ENCODE measurements at places on chromosomes 12 and 14.

DNA sequence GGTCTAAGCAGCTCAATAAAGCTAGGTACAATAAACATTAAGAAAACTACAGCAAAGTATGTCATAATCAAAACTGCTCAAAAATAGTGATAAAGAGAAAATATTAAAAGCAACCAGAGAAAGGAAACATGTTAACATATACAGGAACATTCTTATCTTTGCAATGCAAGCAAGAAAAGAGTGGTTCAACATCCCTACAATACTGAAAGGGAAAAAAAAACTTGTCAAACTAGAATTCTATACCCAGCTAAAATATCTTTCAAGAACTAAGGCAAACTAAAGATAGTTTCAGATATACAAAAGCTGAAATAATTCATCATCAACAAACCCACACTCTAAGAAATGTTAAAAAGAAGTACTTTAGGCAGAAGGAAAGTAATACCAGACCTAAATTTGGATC, 134.2 kb downstream of the DPF3 start:
- DNase-seq = no peak

DNA sequence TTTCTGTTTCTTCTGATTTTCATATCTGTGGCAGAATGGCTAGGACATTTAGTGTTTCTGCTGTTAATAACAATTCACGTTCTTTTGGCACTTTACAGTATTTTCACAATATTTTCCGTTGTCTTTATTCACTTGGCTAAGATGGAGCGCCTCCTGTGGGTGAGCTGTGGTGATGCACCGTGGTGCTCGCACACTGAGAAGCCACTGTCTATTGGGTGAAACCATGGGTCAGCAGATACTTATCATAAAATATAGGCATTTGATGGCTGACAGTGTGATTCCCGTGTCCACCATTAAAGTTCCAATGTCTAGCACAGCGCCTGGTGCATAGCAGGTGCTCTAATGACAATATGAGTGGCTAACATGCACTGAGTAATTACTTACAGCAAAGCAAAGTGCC, 141.8 kb downstream of the VRK1 start:
- no peak for DNase-seq

DNA sequence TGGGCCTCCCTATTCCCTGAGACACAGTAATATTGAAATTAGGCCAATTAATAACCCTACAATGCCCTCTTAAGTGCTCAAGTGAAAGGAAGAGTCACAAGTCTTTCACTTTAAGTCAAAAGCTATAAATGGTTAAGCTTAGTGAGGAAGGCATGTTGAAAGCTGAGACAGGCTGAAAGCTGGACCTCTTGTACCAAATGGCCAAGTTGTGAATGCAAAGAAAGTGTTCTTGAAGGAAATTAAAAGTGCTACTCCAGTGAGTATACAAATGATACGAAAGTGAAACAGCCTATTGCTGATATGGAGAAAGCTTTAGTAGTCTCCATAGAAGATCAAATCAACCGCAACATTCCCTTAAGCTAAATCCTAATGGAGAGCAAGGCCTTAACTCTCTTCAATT, 140.8 kb downstream of the PTCSC3 start:
- no peak for DNase-seq

- DNase-seq = no peak
These were observed 493.2 kb upstream of the GARIN6 start for GRCh38 chr12:99154216-99154982.

- no peak for DNase-seq
These were observed 16.2 kb downstream of the GPRC5A start for GRCh38 chr12:12907552-12907951.

DNA sequence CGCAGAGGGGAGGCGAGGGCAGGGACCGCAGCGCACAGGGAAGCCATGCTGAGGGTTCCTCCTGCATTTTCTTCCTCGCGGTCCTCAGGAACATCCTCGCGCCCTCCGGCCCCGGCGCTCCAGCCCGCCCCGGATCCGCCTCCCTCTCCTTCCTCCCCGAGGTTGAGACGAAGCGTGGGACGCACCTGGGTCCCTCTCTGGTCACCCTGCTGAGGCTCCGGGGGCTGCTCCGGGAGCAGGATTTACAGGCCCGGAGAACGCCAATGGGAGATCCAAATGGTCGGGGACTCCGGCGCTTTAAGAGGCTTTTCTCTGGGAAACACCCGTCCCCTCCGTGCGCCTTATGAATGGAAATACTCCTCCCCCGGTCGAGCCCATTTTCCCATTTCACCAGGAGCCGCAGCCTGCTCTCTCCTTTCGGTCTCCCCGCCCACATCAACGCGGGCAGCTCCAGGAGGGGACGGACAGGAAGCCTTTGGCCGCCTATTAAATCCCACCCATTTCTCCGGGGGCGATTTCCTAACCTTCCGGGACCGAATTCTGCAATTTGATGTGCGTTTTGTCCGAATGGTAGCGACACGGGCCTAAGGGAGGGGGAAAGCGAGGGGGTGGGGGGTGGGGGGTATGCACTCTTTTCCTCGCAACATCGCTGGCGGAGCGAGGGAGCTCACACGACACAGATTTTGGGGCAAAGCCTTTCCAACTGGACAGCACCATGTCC, at the start of gene UNC79:
UNC79 (plus strand) TSS at position 625 of the 721 bp plus-strand sequence; CDS start at position 716, 91 bp downstream.
- no peak for DNase-seq

DNA sequence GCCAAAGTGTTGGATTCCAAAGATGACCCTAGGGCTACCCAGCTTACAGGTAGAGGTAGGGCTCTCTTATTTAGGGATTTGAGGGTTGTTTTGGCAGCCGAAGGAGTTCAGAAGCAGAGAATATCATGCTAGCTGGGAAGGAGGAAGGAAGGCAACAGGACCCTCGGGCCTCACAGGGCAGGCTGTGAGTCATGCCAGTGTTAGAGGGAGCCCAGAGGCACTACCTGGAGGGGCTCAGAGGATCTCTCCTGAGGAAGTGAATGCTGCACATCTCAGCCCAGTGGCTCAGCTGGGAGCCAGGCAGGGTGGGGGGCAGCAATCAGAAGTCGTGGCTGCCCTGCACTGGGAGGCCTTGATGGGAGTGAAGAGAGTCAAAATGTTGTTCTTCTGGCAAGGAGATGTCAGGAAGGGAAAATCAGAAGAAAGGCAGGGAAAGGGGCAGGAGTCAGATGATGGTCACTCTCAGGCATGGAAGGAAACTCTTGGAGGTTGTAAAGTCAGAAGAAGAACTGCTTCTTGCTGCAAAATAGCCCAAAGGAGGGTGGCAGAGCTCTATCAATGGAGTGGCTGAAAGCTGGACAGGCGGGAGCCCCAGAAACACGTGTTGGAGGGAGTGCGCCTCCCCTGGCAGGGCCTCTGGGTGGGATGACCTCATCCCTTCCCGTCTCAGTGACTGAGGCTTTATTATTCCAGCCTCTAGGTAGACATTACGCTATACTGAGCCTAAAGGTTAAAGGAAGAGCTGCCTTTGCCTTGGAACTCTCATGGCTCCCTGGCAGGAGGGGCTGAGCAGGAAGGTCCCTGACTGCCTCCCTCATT, 141.3 kb downstream of the SMOC1 start:
- no peak for DNase-seq

DNA sequence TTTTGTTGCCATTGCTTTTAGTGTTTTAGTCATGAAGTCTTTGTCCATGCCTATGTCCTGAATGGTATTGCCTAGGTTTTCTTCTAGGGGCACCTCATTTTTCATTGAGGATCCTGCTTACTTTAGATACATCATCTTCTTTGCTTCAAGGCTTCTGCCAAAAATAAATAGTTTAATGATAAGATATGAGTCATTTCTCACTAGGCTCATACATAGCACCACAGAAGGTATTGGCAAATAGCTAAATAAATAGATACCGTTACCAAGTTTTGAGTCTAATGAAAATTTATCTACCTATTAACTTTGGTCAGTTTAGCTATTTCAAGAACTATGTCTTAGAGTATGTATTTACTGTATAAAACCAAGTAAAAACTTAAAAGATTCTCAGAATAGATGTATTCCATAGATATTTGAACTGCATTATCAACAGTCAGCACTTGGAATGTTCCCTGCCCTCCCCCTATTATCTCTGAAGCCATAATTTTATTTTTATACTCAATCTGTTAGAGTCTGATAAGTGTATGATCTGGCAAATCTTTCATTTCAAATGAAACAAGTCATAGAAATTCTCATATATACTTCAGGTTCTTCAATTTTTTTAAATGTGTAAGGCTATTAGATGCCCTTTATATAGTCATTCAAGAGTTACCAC, 310.2 kb downstream of the CCDC91 start:
- DNase-seq = no peak

GRCh38 chr14:91249841-91250616, 5.5 kb upstream of the GPR68 start:
- DNase-seq = peak; percentile 78

- DNase-seq = no peak
These were observed 143.6 kb downstream of the PAWR start for GRCh38 chr12:79547044-79547734.

DNA sequence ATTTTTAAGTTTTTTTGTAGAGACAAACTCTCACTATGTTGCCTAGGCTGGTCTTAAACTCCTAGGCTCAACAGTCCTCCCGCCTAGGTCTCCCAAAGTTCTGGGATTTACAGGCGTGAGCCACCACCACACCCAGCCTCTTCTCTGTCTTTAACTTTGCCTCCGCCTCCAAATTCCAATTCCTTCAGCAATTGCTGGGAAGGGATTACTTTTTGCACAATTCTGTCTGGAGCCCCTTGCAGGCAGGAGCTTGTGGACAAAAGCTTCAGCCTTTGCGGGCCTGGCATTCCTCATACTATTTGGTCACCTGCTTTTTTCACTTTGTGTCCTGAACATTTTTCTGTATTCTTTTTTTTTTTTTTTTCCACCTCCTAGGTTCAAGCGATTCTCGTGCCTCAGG, 26.0 kb downstream of the SH2B3 start:
- DNase-seq = no peak

GRCh38 chr12:120855823-120856588, 48.2 kb downstream of the SPPL3 start:
- DNase-seq = no peak

GRCh38 chr14:49966304-49966809, 73.5 kb downstream of the ARF6 start:
- DNase-seq = no peak

- DNase-seq = no peak
These were observed 7.1 kb upstream of the KRT84 start for GRCh38 chr12:52392465-52393007.

DNA sequence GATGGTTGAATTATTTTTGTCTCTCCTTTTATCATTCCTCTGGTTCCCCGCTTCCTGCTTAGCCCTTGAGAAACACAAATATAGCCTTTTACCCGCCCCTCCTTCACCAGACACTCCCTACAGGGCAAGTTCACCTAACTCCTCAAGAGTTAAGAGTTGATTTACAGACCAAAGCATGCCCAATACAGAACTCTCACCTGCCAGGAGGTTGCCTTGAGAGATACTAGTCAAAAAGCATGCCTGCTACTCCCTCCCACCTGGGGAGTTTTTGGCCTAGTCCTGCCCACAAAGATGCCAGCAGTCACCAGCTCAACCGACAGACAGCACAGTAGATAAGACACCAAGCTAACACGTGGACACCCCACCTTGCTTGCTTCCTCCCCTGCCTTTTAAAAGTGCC, 11.2 kb downstream of the LGMN start:
- no peak for DNase-seq

GRCh38 chr14:22598099-22598895, at the start of gene ABHD4:
Gene ABHD4, plus strand, starts transcription at chr14:22598300. Its CDS starts 7 bp downstream, at chr14:22598307.
- peak; percentile 41 for DNase-seq

DNA sequence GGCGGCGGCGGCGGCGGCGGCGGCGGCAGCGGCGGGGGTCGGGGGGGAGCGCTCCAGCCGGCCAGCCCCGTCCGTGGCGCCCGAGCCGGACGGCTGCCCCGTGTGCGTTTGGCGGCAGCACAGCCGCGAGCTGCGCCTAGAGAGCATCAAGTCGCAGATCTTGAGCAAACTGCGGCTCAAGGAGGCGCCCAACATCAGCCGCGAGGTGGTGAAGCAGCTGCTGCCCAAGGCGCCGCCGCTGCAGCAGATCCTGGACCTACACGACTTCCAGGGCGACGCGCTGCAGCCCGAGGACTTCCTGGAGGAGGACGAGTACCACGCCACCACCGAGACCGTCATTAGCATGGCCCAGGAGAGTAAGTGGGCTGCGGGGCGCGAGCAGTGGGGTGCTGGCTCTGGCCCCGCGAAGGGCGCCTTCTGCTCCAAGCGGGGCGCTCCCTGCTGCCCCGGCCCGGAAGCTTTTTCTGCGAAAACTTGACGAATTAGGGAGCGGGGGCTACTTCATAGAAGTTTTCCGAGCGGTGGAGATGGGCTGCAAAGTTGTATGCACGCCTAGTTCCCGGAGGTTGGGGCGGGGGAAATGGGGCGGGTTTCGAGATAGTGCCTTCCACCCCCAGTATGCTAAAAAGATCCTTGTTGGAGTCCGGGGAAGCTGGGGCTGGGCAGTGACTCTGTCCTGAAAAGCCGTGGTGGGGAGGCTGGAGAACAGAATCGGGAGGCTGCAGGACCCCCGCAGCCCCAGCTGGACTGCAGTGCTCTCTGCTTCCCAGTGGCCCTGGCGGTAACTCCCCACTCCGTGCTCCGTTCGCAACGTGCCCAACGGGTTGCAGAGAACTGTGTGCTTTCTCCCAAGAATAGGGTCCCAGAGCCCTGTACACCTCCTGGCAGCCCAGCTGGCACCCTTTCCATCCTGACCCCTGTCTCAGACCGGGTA, 751 bp downstream of the GDF11 start:
- DNase-seq = peak; percentile 44

DNA sequence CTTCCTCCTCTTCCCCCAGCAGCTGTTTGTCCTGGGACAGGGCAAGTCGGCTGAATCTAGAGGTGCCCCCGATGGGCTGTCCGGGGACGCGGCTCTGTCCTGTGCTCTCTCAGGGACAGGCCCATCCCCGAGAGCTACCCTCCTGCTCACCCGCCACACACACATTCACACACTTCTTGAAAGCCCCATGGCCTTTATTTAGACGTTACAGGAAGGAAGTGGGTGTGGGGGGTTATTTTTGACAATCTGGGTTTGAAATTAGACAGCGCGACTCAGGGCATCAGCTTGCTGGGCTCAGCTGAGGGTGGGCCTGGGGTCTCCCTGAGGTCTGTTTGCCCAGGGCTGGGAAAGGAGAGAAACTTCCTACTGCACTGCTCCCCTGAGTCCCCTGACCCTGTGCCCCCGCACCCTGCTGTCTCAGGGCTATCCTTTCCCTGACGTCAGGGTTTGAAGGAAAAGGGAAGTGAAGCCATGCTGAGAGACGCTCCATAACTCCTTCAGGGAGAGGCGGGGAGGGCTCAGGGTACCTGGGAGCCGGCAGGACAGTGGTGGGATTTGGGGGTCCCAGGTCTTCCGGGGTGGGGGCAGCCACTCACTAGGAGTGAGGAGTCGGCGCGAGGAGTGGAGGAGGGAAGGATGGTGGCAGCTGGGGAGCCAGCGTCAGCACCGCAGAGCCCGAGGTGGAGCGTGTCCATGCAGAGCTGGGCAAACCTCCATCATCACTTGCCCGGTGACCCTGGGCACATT, 8.1 kb downstream of the PTPN6 start:
- DNase-seq = peak; percentile 87

DNA sequence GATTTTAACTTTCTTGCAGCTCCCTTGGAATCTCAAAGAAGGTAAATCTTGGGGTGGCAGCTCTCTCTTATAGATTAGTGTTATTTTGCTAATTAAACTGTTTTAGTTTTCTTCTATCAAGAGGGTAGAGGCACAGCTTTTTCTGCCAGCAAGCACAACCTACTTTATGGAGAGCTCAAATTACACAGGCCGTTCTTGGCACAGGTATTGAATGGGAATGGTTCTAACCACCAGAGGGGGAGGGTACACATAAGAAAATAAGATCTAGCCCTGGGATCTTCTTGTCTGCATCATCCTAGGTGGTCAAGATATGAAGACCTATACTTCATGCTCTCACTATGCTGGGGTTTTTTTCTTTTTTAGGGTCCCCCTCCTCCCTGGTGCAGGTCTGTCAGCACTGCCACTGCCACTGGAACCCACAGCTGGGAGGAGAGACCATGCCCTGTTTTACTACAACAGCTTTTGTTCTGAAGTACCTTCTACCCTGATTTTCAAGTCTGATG, 48.6 kb upstream of the STAC3 start:
- DNase-seq = no peak

GRCh38 chr14:101927859-101928258, 36.5 kb upstream of the DYNC1H1 start:
- DNase-seq = no peak

All from CD4-positive, CD25-positive, alpha-beta regulatory T cell (primary cell).